ENCODE measurements at places on chromosomes 1 and 21.
A peak's percentile ranks its signal among the peaks of the same experiment; 100 is the strongest.

DNA sequence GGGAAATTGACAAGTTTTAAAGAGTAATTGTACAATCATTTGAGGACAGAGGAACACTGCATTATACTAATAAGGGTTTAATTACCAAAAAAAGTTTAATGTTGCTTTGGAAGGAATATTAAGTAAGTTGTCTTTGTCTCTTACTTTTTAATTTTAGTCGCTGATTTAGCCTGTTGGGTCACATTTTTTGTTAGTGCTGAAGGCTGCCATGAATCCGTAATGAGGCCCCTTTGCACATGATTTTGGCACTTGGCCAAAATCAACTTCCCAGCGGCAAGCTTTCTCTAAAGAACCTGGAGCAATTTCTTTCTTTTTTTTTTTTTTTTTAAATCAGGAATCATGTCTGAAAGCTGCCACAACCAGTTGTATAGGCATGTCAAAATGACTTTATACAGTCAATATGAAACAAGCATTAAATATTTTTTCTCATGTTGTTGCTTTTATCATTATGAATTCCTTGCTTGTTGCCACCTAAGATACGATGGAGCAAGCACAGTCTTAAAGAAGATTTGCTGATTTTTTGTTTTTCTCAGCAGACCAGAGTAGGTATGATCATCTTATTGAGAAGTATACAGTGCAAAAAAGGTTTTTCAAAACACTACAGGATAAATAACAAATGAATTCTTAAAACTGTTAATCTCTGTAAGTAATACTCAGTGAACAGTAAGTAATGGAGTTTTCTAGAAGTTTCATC lies 690.4 kb downstream of the USP25 start:
- no peaks in the 10 kb centered on the region for H3K4me1 ChIP-seq
- no peak for DNase-seq
- H3K27ac ChIP-seq, result no peak overlapping the region
- H3K27me3 ChIP-seq, result no peaks in the 10 kb centered on the region
- no peak overlapping the region for H3K4me3 ChIP-seq
- H3K36me3 ChIP-seq, result no peaks in the 10 kb centered on the region

- H3K4me1 ChIP-seq, result no peaks in the 10 kb centered on the region
- H3K27ac ChIP-seq, result no peak overlapping the region
- no peak overlapping the region for H3K4me3 ChIP-seq
- no peaks in the 10 kb centered on the region for H3K27me3 ChIP-seq
Observed at GRCh38 chr21:26961698-26962097, 5.2 kb downstream of the ADAMTS5 start.

- DNase-seq, result no peak
- no peak overlapping the region for H3K4me3 ChIP-seq
- H3K27ac ChIP-seq, result no peak overlapping the region
- H3K36me3 ChIP-seq, result peaks cover 4% of the 10 kb centered on the region
- peaks cover 53% of the 10 kb centered on the region for H3K4me1 ChIP-seq
Observed at GRCh38 chr1:153959454-153959853, 1.0 kb upstream of the CRTC2 start.

DNA sequence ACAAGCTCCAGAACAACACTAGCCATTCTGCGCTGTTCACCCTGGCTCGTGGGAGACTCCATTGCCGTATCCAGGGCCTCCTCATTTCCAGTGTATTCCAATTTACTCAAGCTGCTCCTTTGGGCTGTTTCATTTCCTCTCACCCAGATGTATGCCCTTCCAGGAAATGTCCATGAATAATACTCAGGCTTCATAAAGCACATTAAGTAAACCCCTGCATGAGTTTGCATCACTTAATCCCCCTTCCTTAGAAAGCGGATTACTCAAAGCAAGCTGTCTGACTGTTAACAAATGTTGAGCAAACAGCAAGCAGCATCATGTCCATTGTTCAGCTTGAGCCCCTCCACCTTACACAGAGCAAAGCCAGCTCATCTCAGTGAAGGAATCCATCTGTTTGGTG lies 403.6 kb upstream of the PBX1 start:
- H3K27ac ChIP-seq, result no peak overlapping the region
- H3K4me3 ChIP-seq, result no peak overlapping the region
- no peaks in the 10 kb centered on the region for H3K27me3 ChIP-seq
- DNase-seq, result no peak
- no peaks in the 10 kb centered on the region for H3K36me3 ChIP-seq

DNA sequence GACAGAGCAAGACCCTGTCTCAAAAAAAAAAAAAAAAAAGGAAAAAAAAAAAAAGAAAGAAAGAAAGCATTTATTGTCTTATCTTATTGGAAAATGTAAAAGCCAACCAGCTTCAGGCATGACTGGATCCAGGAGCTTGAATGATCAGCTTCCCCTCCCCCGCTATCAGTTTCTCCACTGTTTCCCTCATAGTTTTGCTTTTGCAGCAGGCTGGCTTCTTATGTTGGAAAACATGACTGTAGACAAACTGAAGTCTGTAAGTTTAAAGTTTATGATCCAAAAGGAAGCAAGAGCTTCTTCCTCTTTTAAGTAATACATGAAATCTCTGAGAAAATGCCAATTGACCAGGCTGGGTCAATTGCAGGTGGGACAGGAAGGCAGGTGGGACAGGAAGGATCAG lies 52.2 kb downstream of the FHAD1 start:
- no peak overlapping the region for H3K27ac ChIP-seq
- no peaks in the 10 kb centered on the region for H3K36me3 ChIP-seq
- no peak overlapping the region for H3K4me3 ChIP-seq
- H3K27me3 ChIP-seq, result no peaks in the 10 kb centered on the region
- no peak for DNase-seq

DNA sequence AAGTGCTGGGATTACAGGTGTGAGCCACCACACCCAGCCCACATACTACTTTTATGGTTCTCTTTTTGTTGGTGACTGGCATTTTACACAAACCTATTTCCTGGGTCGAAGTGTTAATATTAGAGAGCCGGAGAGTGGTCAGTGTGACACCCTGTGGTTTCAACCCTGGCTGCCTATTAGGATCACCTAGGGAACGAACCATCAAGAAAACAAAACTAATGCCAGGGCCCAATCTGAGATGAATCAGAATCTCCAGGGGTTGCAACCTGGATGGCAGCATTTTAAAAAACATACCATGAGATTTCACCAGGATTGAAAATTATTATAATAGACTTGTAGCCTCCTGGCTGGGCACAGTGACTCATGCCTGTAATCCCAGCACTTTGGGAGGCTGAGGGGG lies 6.1 kb downstream of the MRPS21 start:
- no peaks in the 10 kb centered on the region for H3K4me1 ChIP-seq
- no peak overlapping the region for H3K4me3 ChIP-seq
- H3K27me3 ChIP-seq, result no peaks in the 10 kb centered on the region
- H3K36me3 ChIP-seq, result peaks cover 16% of the 10 kb centered on the region

GRCh38 chr1:228994676-228995594 lies 259.7 kb downstream of the RHOU start:
- H3K27ac ChIP-seq, result no peak overlapping the region
- DNase-seq, result no peak
- H3K4me3 ChIP-seq, result no peak overlapping the region
- no peaks in the 10 kb centered on the region for H3K36me3 ChIP-seq
- no peaks in the 10 kb centered on the region for H3K27me3 ChIP-seq
- H3K4me1 ChIP-seq, result no peaks in the 10 kb centered on the region

GRCh38 chr1:43868741-43869067 lies 64.9 kb upstream of the ARTN start:
- no peaks in the 10 kb centered on the region for H3K27me3 ChIP-seq
- H3K36me3 ChIP-seq, result no peaks in the 10 kb centered on the region
- no peaks in the 10 kb centered on the region for H3K4me1 ChIP-seq
- no peak overlapping the region for H3K27ac ChIP-seq

GRCh38 chr1:227996187-227996950 lies 10.4 kb upstream of the WNT3A start:
- DNase-seq, result no peak
- no peaks in the 10 kb centered on the region for H3K4me1 ChIP-seq
- H3K4me3 ChIP-seq, result no peak overlapping the region
- no peak overlapping the region for H3K27ac ChIP-seq
- no peaks in the 10 kb centered on the region for H3K27me3 ChIP-seq
- H3K36me3 ChIP-seq, result no peaks in the 10 kb centered on the region

DNA sequence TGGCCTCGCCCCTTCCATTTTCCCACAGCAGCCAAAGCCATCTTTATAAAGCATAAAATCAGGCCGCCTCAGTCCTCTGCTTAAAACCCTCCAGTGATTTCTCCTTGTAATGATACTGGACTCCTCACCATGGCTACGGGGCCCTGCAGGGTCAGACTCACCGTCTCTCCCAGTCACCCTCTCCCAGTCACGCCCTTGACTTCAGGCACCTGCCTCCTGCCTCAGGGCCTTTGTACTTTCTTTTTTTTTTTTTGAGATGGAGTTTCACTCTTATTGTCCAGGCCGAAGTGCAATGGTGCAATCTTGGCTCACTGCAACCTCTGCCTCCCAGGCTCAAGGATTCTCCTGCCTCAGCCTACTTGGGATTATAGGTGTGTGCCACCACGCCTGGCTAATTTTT lies 47.8 kb downstream of the PIK3CD start:
- peaks cover 34% of the 10 kb centered on the region for H3K4me1 ChIP-seq
- peaks cover 4% of the 10 kb centered on the region for H3K36me3 ChIP-seq
- H3K27ac ChIP-seq, result no peak overlapping the region
- no peak for DNase-seq
- H3K4me3 ChIP-seq, result no peak overlapping the region

DNA sequence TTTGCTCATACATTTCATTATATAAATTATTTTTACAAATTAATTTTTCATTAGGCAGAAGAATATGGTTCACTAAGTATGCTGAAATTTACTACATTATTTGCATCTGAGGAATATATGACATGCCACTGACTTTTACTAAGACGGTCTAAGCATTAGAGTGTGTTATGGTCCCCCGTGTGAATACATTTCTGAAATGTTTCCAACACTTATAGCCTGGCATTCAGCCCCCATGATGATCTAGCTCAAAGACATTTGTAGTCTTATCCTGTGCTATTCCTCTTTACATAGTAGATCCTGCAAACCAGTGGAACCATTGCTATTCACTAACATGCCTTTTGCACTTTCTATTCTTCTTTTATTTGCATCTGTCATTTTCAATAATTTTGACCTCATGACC lies 1878.0 kb downstream of the MRPL39 start:
- H3K4me1 ChIP-seq, result no peaks in the 10 kb centered on the region
- H3K27ac ChIP-seq, result no peak overlapping the region
- H3K27me3 ChIP-seq, result no peaks in the 10 kb centered on the region
- no peaks in the 10 kb centered on the region for H3K36me3 ChIP-seq
- no peak for DNase-seq

DNA sequence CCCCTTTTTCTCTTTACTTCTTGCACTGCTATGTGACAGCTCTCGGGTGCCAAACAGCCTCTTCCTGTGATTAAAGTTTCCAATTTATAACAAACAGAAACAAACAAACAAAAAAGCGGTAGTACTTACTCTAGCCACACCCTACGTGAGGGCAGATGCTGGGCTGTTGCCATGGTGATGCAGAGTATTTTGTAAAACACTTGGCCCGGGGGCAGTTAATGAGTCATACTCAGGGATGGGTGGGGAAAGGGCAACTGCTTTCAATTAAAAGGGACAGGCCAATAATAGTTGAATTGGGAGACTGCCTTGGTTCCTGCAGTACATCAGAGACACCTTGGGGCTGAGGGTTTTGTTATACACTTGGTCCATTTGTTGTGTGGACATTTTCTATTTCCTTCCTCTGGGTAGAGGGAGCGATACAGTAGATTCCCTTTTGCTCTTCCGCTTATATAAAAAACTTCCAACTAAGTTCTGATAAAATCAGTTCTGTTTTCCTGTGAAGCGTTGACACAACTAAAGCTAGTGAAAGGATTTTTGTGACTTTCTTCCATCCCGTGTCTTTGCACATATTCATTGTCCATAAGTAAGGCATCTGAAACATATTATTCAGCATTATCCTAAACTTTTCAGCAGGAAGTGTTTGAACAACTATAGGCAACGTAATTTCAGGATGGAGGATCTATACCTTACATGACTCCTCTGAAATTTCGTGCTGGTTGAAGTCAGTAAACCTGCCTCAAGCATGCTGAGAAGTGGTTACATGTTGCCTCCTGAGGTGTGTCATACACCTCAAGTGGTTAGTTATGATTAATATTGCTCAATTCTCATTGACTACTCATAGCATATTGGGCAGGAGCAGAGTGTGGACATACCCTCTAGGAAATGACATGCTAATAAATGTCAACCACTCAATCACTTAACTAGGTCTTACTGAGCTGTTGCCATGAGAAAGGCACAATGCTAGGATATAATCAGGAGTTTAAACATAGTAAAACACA lies 36.7 kb upstream of the THEM4 start:
- no peaks in the 10 kb centered on the region for H3K36me3 ChIP-seq
- H3K27me3 ChIP-seq, result no peaks in the 10 kb centered on the region
- H3K4me3 ChIP-seq, result peak overlapping the region; percentile 4
- peak; percentile 77 for DNase-seq

DNA sequence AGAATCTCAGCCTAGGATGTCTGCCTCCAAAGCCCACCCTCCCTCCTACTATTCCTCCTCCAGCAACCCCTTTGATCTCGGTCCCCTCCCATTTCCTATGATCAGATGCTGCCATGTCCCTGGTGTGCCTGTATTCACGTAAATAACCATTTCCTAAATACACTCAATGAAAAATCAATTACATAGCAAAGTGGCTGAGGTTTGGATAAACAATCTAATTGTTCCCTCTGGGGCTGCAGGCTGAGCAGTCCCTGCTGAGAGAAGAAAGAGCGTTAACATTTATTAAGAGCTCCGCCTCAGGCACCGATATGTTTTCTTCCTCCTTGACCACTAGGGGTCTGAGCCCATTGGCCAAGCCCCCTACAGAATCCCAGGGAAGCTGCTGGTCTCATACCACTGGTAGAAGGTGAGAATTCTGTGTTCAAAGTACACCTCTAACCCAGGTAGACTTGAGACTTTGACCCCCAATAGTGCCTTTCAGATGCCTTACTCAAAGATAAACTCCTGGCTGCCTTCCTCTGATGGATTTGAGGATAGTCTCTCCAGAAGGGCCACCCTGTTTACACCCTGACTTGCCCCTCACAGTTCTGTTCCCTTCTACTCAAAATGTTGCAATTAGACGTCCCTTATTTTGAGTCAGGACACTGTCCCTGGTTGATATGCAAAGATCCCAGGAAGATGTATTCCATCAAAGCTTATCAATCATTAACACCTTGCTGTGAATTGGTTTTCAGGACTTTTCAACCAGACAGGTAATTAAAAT lies 33.9 kb upstream of the CAMK1G start:
- H3K4me1 ChIP-seq, result no peaks in the 10 kb centered on the region
- H3K27ac ChIP-seq, result no peak overlapping the region
- H3K27me3 ChIP-seq, result peaks cover 4% of the 10 kb centered on the region
- no peaks in the 10 kb centered on the region for H3K36me3 ChIP-seq
- DNase-seq, result no peak
- no peak overlapping the region for H3K4me3 ChIP-seq
